SHP77 treated with DMSO at 0.1 percent for 48 hours (cell line): ENCODE measurements at places on chromosomes 3 and 15.

DNA sequence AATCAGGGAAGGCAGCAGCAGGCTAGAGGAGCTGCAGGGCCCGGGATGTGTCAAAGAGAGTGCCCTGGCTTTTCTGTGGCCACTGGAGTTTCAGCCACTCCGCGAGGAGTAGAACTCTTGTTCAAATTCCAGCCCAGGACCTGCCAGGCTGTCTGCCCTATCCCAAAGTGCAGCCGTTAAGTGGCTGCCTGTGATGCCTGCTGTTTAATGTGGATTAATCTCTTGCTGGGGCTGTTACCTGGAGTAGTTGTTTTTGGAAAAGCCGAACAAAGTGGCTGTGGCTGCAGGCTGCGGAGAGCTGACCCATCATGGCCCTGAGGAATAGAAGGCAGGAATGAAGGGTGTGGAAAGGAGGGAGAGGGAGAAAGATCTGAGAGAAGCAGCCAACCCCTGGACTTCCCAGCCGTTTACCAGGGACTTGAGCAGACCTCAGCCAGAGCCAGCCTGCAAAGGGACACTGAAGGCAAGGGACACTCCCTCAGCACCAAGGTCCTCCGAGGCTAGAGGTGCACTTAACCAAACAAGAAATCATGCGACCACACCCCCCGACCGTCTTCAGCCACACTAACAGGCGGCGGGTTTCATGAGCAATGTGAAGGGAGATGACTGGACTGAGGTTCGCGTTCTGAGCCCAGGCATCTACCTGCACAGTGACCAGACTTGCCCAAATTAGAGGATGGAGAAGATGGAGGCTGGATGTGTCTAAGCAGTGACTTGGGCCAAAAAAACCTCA, 4.7 kb downstream of the CDAN1 start:
- no peak for DNase-seq

DNA sequence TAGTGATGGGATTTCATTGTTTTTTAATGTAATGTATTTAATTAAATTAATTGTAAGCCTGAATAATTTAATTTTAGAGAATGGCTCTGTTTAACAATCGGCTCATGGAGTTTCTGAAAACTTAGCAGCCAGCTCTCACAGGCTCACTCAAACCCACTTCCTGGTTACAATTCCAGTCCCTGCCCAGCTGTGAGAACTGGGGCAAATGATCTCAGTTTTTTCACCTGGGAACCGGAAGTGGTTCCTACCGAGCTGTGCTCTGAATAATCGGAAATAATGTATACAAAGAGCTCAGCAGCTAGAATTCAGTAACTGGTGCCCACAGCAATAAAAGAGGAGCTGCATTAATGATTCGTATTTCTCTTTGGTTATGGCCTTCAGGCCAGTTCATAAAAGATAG, 244.3 kb upstream of the MCTP2 start:
- no peak for DNase-seq

- peak; percentile 74 for DNase-seq
These were observed 1.5 kb upstream of the LIMD1 start for GRCh38 chr3:45592830-45593707.

DNA sequence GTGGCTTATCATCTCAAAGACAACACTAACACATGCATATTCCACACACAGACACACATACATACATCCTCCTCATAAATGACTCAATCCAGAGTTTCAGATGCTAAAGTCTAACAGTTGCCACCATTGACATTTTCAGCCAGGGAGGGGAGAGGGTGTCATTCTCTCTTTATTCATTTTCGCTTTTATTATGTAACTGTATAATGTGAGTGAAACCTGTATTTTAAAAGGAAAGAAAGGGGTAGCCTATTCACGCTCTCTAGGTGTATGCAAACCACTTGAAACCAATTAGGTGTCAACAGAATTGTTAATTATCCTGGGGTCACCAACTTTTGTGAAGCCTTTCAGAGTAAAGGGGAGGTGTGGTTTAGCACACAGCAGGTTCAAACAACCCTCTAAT, 1282.9 kb downstream of the ROBO2 start:
- DNase-seq = no peak

GRCh38 chr3:54536450-54536849, 391.4 kb downstream of the LRTM1 start:
- DNase-seq = no peak

- no peak for DNase-seq
These were observed 337.8 kb upstream of the DNAJC19 start for GRCh38 chr3:181327349-181327748.

GRCh38 chr3:17213102-17213501, 328.3 kb downstream of the PLCL2 start:
- no peak for DNase-seq

GRCh38 chr3:186095561-186096081, 13.3 kb downstream of the ETV5 start:
- DNase-seq = no peak

- DNase-seq = no peak
These were observed 80.4 kb downstream of the CHRD start for GRCh38 chr3:184460276-184460675.

DNA sequence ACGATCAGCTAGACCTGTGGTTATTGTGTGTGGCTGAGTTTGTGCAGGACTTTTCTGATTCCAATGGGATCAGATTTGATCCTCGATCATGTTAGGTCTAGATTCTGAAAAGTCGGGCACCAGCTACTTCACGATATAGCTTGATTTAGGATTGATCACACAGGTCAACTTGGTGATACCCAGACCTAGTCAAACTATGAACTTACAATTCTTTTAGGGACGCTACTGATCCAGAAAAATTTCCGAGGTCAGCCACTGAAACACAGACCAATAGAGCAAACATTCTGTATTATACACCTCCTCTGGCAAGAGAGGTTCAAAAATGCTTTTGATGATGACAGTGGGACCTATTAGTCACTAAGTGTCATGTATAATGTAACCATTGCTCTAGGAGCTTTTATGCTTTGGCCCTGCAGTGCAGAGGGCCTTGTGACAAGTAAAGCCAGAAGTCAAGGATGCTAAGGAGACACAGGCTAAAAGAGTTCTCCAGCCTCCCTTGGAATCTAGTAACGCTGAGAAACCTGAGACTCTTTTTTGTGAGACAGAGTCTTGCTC, 115.6 kb upstream of the MB21D2 start:
- no peak for DNase-seq

DNA sequence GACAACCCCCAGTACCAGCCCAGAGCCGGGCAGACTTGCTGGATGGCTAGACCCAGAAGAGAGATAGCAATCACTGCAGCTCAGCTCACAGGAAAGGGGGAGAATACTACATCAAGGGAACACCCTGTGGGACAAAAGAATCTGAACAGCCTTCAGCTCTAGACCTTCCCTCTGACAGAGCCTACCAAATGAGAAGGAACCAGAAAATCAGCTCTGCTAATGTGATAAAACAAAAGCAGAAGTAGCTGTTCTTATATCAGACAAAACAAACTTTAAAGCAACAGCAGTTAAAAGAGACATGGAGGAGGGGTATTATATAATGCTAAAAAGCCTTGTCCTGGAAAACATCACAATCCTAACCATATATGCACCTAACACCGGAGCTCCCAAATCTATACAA, 283.3 kb downstream of the KLF13 start:
- no peak for DNase-seq

- DNase-seq = no peak
These were observed 206.6 kb downstream of the FOXP1 start for GRCh38 chr3:71376911-71377310.

DNA sequence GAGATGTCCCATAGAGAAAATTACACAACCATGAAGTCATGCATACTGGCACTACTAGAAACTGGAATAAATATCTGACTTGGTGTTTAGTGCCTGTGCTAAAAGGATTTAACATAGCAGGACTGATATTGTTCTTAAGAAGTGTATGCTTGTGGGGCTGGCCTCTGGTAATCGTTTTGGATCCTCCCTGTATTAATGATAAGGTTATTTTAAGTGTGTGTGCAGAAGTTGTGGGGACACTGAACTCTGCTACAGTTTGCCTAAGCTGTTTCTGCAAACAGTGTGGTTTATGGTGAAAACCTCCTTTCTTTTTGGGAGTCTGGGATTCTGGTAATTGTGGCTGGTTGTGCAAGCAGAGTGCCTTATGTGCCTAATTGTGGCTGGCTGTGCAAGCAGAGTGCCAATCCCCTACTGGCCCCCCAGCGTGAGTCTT, 120.8 kb downstream of the CLASP2 start:
- DNase-seq = no peak

DNA sequence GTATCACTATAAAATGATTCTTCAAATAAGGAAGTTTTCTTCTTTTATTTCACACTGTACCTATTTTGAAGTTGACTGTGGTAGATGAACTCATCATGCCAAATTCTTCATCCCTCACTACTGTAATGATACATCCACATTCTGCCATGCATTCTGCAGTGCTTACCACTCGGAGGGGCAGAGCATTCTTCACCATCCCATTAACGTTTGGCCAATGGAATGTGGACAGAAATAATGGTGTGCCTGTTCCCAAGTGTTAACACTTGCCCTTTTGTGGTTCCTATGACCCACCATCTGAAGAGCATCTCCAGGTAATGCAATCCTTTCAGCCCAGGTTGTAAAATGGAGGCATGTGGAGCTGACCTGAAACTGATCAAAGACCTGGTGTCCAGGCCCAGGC, 18.6 kb downstream of the GOLIM4 start:
- no peak for DNase-seq

GRCh38 chr3:47013231-47013630, 33.8 kb downstream of the NBEAL2 start:
- no peak for DNase-seq

- DNase-seq = no peak
These were observed 229.7 kb downstream of the SHOX2 start for GRCh38 chr3:157876556-157876955.

DNA sequence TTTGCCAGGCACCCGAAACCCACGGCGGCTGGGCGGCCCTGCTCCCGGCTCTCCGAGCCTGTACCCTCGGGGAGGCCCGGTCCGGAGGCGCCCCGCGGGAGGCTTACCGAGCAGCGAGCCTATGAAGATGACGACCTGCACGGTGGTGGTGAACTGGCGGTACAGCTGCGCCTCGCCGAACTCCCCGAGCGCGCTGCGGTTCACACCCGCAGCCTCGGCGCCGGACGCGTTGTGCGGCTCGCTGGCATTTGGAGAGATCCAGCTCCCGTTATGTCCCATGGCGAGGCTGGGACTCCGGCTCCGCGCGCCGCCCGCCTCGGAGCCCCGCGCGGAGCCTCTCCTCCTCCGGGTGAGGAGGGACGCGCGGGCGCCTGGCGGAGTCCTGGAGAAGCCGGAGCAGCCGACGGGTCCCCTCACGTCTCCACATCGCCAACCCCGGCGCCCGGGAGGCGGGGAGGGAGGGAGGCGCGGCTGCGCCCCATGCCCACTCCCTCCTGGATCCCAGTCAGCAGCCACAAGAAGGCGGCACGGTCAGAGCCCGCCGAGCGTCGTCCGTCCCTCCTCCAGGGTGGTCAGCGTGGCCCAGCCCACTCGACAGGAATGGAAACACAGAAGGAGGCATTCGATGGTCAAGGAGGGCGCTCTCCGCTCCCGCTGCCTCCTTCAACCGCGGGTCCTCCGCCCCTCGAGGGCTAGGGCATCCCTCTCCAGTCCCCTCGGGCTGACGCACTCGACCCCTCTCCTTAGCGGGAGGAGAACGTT, at the start of gene GPR176:
Gene GPR176 (minus strand): TSS at position 519 of the 762 bp plus-strand sequence. CDS start 240 bp downstream, at position 279.
- no peak for DNase-seq

GRCh38 chr15:31437686-31438085, 111.1 kb downstream of the KLF13 start:
- no peak for DNase-seq

- no peak for DNase-seq
These were observed 5.7 kb downstream of the KLHL40 start for GRCh38 chr3:42690766-42691680.

DNA sequence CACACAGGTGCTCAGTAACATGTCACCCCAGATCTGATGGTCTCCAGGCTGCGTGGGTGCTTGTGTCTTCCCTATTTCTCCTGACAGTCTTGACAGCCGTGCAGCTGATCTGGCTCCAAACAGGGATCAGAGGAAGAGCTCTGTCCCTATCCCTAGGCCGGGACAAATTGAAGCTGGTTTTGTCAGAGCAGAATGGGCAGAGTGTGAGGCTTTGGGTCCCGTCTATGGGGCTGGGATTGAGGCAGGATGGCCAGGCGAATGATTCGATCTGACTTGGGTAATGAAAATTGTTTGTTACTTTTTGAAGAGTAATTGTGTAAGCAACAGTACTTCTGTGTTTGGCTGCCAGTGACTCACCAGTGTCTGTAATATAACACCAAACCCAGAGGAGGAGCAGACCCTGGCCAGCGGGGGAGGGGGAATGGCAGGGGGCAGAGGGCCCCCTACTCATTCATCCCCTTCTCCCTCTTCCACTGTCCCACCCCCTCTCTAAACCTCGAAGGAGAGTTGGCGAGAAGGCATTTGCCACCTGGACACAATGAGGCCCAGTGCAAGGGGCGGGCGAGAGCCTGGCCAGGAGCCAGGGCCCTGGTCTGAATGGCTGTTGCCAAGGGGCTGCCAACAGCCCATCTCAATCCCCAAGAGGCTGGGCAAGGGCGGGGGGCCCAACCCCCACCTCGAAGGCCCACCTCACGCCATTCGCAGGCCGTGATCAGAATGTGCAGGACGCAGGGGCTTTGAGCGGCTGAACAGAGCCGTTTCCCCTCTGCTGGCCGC, 4.9 kb upstream of the MAGEF1 start:
- peak; percentile 39 for DNase-seq

DNA sequence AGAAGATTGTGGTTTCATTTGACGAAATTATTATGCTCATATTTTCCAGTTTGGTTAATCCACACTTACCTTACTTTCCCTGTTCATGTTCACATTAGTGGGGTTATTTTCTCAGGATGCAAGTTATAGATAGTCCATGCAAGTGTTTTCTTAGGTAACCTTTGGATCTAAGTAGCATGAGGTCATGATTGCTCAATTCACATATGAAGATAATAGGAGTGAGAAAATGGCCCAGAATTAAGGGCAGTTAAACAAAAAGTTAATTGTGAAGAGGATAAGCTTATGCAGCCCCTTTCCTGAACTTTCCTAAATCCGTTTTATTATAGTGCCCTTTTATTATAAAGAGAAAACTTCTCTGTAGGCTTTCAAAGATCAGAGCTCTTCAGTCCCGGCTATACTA, 83.4 kb downstream of the CD200R1L start:
- DNase-seq = no peak
